NCI-H1694 treated with DMSO at 0.1 percent for 48 hours (cell line): ENCODE measurements at places on chromosomes 16 and 17.

DNA sequence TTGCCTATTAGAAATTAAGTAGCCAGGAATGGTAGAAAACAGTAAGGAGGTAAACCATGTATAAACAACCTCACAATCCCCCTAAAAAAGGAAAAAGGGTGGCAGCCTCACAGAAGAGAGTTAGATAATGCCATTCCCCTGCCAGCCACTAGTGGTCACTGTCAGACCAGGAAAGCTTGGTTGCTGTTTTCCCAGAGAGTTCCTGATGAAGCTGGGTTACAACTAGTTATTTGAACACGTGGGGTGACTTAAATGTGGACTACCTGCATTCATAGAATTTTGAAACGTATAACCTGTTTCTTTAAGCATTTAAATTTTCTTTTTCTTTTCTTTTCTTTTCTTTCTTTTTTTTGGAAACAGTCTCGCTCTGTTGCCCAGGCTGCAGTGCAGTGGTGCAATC, 5.8 kb downstream of the GPRC5C start:
- peak; percentile 13 for DNase-seq

DNA sequence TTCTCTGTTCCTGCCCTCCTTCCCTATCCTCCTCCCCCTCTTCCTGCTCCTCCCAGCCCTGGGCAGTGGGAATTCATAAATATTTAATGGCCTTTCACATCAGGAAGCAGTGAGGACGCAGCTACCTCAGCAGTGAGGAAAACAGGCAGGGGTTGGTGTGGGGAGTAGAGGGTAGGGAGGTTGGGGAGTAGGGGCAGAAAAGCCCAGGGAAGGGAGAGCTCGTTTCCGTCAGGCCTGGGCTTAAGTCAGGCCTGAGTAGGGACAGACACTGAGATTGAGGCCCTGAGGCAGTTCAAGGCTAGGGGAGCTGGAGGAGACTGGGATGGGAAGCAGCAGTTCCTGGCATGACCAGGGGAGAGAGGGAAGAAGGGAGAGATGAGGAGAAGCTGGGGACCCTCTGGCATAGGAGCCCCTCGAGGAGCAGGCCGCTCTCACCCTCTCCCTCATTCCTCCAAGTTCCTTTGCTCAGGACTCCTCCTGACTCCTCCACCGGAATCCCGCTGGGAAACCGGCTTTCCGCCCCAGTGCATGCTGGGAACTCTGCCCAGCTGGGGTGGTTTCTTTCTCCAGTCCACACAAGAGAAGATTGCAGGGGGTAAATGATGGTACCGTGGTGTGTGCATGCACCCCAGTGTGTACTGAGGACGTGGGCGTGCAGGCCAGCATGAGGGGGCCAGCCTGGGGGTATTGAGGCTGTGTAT, 6.2 kb downstream of the SAMD14 start:
- no peak for DNase-seq

- DNase-seq: no peak
Measured at GRCh38 chr17:9421525-9421924, 154.1 kb downstream of the STX8 start.

DNA sequence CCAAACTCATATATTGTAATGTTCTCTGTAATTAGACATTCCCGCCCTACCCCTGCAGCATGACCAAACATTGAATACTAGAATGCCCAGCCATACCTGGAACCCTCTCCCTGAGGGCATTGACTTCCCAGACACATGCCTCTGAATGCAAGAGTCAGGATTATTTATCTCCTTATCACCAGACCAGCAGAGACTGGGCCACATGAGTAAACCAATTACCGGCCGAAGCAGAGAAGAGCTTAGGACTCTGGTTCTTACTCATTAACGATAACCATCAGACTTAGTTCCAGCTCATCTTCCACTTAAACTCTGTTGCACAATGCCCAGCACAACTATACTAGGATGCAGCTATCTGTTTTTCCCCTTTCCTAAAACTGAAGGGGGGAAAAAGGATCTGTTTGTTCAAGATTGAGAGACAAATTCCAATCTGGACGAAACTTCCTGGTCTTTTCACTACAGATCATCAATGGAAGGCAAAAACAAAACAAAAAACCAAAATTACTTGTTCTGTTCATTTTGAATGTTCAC, 88.2 kb upstream of the CORO6 start:
- DNase-seq: no peak

DNA sequence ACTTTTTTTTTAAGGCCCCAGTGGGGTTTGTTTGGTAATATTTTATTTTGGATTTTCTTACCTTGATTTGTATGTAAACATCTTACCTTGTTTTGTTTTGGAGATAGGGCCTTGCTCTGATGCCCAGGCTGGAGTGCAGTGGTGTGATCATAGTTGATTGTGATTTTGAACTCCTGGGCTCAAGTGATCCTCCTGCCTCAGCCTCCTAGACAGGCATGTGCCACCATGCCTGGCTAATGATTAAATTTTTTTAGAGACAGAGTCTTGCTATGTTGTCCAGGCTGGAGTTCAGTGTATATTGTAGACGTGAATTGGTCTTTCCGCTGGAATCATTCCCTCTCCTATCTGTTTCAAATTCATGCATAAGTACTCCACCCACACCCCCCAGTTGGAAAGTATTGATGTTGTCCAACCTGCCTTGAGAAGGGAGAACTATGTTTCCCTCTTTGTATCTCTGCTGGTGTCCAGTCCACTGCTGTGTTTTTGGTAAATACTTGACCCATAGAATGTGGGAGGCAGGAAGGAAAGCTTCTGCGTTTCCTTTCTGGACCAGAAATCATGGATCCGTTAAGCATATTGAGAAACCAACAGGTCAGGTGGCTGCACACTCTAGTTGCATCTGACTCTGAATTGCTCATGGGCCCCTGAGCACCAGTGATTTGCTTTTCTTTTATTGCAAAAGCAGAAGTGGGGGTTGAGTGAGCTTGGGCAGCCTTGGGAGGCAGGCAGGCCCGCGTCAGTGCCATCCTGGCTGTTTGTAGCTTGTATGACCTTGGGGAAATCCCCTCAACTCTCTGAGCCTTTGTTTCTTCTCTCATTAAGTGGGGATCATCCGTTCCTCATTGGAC, 25.0 kb downstream of the RMI2 start:
- no peak for DNase-seq

DNA sequence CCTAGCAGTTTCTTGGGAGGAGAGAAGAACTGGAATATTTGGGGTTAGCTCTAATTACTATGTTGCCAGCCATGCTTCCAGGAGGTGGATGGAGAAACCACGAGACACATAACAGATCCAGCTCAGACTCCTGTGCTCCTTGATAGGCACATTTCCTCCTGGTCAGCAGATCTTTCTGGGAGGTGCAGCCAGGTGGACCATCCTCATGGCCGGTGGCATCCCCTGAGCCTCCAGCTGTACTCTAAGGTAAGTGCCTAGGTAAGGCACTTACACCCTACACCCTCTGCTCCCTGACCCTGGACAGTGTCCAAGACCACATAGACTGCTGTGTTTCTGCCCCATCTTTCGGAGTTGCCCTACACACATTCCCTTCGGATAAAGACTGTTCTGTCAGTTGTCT, 27.1 kb upstream of the N4BP1 start:
- no peak for DNase-seq
